Effector CD4-positive, alpha-beta T cell (primary cell): ENCODE measurements at places on chromosomes 1 and 21.
A peak's percentile ranks its signal among the peaks of the same experiment; 100 is the strongest.

DNA sequence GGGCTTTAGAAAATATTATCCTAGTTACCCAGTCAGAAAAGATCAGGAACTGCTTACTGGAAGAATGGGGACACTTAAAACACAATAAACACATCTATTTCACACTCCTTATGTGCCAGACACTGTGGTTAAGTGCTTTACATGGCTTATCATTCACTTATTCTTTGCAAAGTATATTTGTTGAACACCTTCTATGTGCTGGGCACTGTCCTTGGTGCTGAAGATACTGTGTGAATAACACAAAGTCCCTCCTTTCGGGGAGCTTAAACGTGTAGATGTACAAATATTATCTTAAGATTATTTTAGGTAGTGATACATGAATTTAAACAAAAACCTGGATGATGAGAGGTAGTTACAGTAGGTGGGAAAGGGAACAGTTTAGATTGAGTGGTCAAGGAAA, 169.3 kb downstream of the ST6GALNAC5 start:
- no peak for DNase-seq

DNA sequence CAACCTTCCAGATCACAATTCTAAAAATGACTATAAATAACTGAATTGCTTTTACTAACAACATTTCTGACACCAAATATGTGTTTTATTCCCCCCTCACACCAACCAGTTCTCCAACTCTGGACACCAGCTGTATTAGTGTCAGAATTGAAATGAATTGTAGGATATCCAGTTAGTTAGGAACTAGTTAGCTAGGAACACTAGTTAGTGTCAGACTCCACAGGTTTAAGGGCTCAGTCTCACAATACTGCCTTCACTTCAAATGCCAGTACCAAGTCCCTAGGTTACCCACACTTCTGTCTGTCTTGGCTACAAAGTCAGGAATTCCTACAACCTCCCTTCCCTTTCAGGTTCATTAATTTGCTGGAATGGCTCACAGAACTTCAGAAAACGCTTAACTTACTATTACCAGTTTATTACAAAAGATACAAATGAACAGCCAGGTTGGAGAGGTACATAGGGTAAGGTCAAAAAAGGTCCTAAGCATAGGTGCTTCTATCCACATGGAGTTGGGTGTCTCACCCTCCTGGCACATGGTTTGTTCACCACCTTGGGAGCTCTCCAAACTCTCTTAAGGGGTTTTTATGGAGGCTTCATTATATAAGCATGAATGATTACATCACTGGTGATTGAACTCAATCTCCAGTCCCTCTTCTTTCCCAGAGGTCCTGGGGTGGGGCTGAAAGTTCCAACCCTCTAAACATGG, 4.2 kb downstream of the STXBP3 start:
- no peak for DNase-seq

DNA sequence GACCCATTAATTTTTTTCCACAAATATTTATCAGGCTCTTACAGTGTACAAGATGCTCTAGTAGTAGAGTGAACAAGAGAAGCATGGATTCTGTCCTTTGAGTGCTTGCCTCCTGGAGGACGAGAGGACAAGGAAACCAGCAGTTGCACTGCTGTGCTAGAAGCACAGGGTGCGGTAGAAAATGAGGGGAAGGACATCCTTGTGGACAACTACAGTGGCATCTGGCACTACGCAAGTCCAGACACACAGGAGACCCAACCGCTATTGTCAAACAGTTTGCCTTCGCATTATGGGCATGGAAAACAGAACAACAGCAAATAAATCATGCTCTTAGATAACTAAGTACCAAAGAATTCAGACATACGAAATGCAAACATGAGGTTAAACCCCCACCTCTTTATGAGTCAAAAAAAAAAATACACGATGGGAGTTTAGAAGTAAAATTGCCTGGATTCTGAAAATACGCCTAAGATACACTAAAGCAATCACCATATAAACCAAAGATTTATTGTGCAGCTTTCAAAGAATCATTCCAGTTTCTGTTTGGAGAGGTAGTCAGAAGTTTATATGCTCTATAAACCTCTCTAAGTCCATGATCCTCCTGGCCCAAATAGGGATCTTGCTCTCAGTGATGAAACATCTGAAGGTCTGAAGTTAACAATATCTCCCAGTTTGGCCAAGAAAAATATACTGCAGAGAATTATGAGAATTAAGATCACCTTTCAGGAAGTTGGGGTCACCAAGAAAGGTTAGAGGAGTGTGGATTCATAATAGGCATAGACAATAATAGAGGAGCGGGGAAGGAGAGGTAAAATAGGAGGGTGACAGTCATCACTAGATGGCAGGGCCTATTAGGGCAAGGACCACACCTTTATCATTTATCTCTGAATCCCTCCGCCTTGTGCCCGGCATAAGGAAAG, 307.8 kb downstream of the NFIA start:
- no peak for DNase-seq

GRCh38 chr1:18575620-18576019, 55.0 kb upstream of the PAX7 start:
- DNase-seq = peak; percentile 29

- no peak for DNase-seq
Observed at GRCh38 chr1:59516881-59517280, 220.0 kb downstream of the FGGY start.
